GF-D8 (cell line): ENCODE measurements at places on chromosomes 6 and 20.

DNA sequence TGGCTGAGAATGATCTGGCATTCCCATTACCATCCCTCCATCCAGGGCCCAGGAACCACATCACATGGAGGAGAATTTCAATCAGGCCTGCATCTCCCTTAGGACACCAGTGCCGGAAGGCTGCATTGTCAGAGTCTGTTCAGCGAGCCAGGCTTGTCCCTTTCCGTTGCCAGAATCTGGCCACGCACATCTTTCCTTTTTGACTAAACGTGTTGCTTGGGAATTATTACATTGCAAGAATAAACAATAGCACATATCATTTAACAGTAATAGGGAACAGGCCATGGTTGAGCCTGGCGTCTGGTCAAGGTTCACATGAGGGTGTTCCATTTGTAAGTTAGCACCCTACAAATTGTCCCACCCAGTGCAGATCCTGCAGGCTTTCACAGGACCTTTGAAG, 42.8 kb downstream of the SOBP start:
- DNase-seq = no peak

GRCh38 chr6:53659458-53659857, 6.1 kb downstream of the KLHL31 start:
- no peak for DNase-seq

DNA sequence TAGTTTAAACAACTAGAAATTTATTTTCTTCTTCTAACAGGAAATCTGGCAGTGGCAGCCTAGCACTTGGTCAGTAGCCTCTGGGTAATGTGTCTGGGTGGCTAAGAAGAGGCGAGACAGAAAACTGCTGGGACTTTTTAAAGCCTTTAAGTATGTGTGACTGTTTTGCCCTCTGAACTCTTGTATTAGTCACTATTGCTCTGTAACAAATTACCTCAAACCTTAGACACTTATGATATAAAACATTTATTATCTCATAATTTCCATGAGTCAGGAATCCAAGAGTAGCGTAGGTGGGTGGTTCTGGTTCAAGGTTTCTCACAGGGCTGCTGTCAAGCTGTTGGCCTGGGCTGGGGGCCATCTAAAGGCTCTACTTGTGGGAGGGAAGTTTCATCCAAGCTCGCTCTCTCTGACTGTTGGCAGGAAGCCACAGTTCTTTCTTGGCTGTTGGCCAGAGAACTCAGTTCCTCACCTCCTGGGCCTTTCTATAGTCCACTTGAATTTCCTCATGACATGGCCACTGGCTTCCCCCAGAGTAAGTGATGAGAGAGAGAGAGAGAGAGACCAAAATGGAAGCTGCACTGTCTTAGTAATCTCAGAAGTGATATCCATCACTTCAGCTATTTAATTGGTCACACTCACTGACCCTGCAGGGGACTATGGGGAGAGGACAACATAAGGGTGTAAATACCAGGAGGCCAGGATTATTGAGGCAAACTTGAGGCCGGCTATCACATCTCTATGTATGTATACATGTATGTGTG, 17.4 kb upstream of the TBC1D22B start:
- peak; percentile 81 for DNase-seq

DNA sequence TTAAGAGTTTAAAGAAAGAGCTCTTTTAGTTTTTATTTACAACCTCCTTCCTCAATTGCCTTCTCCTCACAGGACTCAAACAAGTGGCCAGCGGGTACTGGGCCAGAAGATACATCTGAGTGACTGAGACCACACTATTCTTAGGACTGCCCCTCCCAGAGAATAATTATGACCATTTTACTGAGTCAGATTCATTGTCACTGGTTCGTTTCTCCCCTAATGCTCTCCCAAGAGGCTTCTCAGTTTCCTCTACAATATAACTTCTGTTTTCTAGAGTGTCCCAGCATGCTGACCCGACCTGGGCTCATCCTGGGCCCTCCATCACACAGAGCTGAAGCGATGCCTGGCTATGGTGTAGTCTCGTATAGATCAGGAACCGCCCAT, 279.9 kb downstream of the CD83 start:
- DNase-seq = no peak

GRCh38 chr6:63582579-63583231, 10.4 kb downstream of the LOC128125822 start:
- no peak for DNase-seq

DNA sequence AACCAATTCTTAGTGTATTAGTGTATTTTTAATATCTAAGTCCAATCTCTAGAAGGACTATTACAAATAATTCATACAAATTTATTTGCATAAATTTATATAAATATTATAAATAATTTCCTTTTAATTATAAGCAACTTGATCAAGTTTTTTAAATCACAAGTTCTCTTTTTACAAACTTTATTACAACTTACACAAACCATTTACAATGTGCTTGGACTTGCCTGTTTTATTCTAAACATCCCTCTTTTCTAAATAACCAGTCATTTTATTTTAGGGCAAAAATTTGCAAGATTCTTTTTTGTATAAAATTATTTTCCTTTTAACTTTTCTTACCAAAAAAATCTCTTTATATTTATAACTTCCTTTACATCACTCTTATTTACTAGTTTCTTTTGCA, 83.5 kb upstream of the SYNCRIP start:
- no peak for DNase-seq

DNA sequence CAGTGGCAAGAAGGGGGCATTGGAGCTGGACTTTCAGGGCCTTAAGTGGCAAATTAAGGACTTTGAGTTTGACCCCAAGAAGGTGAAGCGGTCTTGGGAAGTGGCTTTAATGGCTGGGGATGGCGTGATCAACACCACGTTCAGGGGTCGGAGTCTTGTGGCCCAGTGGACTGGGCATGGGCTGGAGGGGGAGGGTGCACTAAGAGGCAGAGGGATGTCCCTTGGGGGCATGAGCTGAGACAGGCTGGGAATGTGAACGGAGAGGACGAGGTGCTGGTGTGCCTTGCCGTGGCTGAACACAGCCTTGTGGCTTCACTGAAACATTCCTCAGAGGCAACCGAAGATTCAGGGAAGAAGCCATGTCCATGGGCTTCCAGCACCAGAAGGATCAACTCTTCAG, 227.0 kb downstream of the SYNDIG1 start:
- DNase-seq = no peak

GRCh38 chr20:58718121-58718563, 25.5 kb downstream of the NPEPL1 start:
- no peak for DNase-seq

GRCh38 chr6:121652223-121652622, 216.8 kb downstream of the GJA1 start:
- no peak for DNase-seq

DNA sequence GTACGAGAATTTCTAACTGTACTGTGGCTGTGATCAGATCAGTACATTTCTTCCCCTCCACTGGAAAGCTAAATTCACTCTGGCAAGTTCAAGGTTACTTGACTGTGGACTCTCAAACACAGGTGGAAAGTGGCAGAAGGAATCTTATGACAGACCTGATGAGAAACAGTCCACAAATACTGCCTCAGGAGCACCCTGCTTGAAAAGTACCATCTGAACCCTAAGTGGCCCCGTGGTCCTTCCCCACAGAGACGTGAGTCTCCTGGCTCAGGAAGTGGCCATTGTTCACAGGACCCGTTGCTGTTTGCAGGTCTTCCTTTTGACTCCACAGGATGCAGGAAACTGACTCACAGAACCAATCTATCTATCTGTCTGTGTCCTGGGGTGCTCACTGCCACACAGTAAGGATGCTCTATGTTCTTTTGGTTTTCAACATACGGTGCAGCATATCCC, 47.5 kb upstream of the NHSL1 start:
- no peak for DNase-seq

GRCh38 chr20:58511861-58512260, 3.3 kb downstream of the APCDD1L start:
- no peak for DNase-seq

DNA sequence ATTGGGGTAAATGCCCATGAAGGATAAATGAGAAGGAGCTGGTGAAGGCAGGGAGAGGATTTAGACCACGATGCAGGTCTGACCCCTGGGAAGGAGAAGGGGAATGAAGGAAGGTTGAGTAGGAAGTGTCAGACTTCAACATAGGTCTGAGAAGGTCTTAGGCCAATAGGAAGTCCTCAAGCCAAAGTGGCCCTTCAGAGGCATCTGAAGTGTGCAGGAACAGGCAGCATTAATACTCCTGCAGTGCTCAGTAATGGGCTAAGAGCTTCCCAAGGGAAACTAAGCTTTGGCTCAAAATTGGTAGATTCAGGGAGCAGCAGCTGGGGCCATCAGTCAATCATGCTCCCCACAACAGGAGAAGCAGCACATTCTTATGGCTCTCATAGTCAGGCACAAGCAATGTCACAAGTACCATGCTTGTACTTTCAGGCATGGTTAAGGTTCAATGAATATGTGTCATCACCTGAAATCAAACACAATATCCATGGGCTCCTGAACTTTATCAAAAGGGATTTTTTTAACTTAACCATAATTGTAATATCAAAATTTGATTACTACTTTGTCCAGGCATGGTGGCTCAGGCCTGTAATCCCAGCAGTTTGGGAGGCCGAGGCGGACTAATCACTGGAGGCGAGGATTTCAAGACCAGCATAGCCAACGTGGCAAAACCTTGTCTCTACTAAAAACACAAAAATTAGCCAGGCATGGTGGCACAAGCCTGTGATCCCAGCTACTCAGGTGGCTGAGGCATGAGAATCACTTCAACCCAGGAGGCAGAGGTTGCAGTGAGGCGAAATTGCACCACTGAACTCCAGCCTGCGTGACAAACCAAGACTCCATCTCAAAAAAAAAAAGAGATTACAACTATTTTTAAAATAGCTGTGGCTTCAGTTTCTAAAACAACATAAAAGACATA, 9.9 kb downstream of the RALGAPA2 start:
- no peak for DNase-seq

DNA sequence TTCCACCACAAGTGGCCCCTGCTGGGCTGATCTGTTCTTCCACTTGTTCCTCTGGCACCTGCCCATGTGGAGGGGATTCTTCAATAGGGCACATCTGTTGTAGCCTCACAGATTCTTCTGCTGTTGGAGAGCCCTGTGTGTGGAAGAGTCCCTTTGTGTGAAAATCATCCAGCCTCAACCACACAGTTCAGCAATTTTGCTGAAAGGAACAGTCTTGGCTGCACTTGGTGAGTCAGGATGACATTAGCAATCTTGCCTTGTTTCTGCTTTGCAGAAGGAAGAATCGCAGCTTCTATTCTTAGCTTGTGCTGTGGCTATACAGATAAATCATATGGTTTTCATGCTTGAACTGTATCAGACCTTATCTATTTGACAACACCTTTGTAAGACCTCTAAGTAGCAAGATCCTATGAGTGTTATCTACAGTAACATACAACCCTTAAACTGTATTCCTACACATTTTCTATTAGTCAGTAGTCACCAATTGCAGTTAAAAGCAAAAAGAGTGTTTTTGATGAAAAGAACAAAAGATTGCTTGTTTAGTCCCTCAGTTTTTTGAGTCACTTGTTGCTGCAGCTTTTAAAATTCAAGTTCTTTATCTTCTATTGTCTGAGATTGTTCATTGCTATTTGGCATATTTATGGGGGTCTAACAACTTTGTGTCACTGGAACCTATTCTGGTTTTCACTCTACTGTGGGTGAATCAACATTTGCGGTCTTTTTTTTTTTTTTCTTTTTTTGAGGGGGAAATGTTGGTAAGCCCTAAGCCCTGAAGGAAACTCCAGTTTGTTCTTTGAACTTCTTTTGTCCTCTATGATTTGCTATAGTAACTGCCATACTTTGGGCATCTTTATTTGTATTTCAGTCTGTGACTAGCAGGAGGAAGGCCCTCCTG, 231.6 kb downstream of the TFAP2B start:
- DNase-seq = no peak

DNA sequence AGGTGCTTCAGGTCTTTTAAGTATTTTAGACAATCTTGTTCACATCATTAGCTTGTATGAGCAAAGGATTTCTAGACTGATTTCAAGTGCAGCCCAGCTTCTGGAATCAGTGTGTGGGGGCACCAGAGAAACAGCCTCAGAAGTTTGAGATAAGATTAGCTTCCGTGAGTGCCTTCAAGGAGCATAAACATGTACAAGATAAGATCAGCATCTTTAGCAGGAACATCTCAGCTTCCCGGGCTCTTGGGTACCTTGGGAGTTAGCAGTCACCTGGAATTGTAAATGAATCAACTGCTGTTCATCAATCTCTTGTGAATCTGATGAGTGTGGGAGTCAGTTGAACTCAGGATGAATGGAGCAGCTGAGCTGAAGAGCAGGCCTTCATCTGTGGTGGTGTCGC, 12.0 kb upstream of the CITED2 start:
- DNase-seq = no peak

- no peak for DNase-seq
These were observed 1293.7 kb downstream of the EPHA7 start for GRCh38 chr6:92125681-92126080.

DNA sequence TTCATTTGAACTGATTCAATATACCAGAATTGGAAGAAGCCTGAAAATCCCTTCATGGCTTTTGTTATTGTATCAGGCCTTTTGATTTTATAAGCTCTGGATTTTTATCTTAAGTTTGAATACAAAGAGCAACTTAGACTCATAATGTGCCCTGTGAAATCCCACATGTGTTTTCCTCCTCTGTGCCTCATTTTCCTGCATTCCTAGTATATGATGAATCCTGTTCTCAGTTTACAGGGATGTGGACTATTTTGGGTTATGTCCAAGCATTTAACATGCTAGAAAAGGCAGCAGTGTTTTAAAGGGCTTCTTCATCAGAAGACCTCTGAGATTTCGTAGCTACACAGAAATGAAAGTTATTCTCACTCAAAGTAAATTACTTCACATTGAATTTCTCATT, 455.0 kb downstream of the RFPL4B start:
- DNase-seq = no peak

DNA sequence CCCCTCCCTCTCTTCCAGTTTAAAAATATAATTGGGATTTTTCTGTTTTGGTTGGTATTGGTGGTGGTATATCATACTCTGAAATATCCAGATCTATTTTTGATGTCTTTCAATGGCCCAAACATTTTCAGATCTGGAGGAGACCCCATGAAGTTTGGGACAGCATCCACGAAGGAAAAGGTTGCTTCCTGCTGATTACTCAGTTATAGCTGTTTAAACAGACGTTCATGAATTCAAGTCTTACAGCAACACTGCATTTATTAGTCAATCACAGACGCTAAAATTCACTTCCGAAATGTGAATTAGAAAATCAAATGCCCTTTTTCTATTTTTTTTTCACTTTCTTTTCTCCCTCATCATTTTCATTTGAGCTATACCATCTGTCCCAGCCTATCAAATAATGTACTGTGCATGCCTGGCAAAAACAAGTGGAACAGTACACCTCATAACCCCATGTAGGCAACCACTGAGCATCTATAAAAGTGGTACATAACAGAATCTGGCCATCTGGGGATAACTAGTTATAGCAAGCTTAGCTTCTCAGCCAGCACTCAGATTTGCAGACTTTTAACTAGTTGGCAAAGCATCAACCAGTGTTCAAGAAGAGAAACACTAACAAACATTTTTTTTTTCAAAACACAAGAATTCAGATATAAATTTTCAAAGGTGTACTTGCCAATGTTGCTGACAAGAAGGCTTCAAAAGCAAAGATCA, 124.5 kb downstream of the HIVEP2 start:
- DNase-seq = no peak

- DNase-seq = no peak
These were observed 4.2 kb upstream of the EPHA7 start for GRCh38 chr6:93423542-93423941.
